ENCODE measurements at places on chromosomes 12 and 14. TPM values are rescaled to one million over a fixed set of nuclear protein-coding genes. Genes with fewer than 3 reads are reported as not detected.

DNA sequence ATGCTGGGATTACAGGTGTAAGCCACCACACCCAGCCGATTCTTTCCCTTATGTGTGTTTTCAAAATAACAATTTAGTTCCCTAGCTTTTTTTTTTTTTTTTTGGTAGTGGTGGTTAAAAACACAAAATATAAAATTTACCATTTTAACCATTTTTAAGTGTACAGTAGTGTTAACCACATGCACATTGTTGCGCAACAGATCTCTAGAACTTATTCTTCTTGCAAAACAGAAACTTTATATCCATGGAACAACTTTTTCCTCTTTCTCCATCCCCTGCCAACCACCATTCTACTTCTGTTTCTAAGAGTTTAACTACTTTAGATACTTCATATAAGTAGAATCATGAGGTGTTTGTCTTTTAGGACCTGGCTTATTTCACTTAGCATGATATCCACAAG lies 1.1 kb upstream of the NDUFA12 start:
- H3K27ac ChIP-seq: no peak overlapping the region
- no peak for DNase-seq
- peaks cover 10% of the 10 kb centered on the region for H3K36me3 ChIP-seq
- no peaks in the 10 kb centered on the region for H3K27me3 ChIP-seq
- H3K4me1 ChIP-seq: no peaks in the 10 kb centered on the region

DNA sequence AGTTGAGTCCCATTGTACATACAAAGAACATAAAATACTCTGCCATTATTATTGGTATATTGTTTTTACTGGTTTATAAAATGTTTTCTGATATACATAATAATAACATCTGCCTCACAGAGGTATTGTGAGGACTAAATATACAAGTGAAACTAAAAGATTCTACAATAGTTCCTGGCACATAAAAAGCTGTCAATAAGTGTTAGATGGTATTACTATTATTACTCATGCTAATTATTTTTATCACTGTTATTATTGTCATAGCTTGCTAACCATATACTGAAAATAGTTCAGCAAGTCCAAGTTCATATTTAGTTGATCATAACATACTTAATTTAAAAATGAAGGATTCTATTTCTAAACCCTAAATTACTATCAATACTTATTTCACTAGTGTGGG lies 34.4 kb downstream of the BTG1 start:
- H3K4me3 ChIP-seq: no peak overlapping the region
- no peaks in the 10 kb centered on the region for H3K27me3 ChIP-seq
- H3K27ac ChIP-seq: no peak overlapping the region
- no peak for DNase-seq
- no peaks in the 10 kb centered on the region for H3K36me3 ChIP-seq

- DNase-seq: no peak
- no peaks in the 10 kb centered on the region for H3K4me1 ChIP-seq
- H3K27ac ChIP-seq: no peak overlapping the region
Observed at GRCh38 chr14:70955543-70956480, 48.6 kb downstream of the PCNX1 start.

GPR137C gene
- total RNA-seq: 0.52 TPM

ASCL1 gene
- total RNA-seq: 17.8 TPM

DNA sequence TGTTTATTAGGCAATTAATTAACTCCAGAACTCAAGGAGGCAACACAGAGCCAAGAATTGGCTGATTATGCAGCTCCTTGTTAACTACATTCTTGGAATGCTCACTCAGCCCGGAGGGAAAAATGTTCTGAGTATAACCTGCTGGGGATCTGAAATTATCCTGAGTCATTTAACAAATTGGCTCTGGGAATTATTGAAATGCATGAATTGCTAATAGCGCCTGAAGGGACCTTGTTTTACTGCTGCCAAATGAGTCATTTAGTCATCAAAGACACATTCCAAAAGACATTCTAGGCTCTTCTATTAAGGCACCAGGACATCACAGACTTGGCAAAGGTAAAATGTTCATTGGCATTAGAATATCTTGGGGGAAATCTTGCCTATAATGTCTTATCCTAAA lies 13.0 kb downstream of the TMEM52B start:
- no peaks in the 10 kb centered on the region for H3K27me3 ChIP-seq
- no peak overlapping the region for H3K4me3 ChIP-seq
- H3K27ac ChIP-seq: no peak overlapping the region
- no peaks in the 10 kb centered on the region for H3K36me3 ChIP-seq
- H3K4me1 ChIP-seq: no peaks in the 10 kb centered on the region

GRCh38 chr12:128823216-128823915 lies 392 bp downstream of the SLC15A4 start:
- H3K36me3 ChIP-seq: peaks cover 5% of the 10 kb centered on the region
- peak overlapping the region; percentile 54 for H3K4me3 ChIP-seq
- H3K4me1 ChIP-seq: peaks cover 26% of the 10 kb centered on the region
- peak overlapping the region; percentile 89 for H3K27ac ChIP-seq
- no peak for DNase-seq

DNA sequence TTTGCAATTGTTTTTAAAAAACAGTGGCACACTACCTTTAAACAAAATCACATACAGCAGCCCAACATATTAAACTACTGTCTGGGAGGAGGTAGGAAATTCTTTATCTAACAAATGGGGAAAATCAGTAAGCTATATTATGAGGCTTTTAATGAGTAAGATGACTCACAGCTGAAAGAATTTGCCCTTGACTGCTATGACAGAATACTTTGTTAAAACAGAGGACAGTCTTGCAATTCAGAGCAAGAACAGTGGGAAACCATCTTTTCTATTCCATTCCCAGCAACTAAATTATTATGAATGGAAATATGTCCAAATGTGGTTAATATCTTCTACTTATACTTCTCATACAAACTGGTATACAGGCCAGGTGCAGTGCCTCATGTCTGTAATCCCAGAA lies 49.2 kb upstream of the SGPP1 start:
- no peak overlapping the region for H3K27ac ChIP-seq
- no peaks in the 10 kb centered on the region for H3K27me3 ChIP-seq
- H3K4me1 ChIP-seq: no peaks in the 10 kb centered on the region
- DNase-seq: no peak
- H3K4me3 ChIP-seq: no peak overlapping the region
- H3K36me3 ChIP-seq: no peaks in the 10 kb centered on the region

DNA sequence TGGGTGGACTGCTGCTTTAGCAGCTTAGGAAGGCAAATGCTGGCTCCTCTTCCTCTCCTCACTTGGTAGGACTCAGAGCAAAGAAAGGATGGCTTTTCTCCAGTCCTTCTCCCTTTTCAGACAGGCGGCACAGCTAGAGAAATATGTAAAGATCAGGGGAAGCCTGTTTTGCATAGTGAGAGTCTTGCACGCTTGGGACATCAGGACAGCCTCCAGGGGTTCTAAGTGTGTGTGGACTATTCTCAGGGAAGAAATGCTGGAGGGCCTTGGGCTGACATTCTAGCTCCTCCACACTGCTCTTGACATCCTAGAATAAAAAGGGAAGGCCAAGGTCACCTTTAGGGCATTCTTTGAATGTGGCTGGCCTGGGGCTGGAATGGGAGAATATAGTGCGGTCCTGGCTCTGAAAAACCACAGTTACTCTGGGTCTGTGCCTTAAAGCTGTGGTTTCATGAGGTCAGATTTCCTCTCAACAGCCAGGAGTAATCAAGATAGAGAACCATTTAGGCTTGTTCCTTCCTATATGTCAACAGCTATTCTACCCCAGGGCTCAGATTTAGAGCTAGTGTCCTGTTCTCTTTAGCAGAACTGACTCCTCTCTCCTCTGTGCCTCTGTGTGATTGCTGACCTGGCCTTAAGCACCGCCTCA lies 24.3 kb downstream of the CMA1 start:
- H3K27me3 ChIP-seq: no peaks in the 10 kb centered on the region
- DNase-seq: no peak
- H3K36me3 ChIP-seq: no peaks in the 10 kb centered on the region
- H3K4me3 ChIP-seq: no peak overlapping the region
- H3K4me1 ChIP-seq: peaks cover 16% of the 10 kb centered on the region
- H3K27ac ChIP-seq: peak overlapping the region; percentile 69

FLVCR2 gene
- 1.9 TPM for total RNA-seq

GRCh38 chr14:70558356-70558755 lies 23.6 kb upstream of the ADAM20 start:
- H3K27ac ChIP-seq: no peak overlapping the region
- H3K36me3 ChIP-seq: no peaks in the 10 kb centered on the region
- no peaks in the 10 kb centered on the region for H3K4me1 ChIP-seq
- H3K27me3 ChIP-seq: no peaks in the 10 kb centered on the region
- DNase-seq: no peak

Data from thymus (tissue), 14 donors.